ENCODE measurements at places on chromosomes 11 and 22.

DNA sequence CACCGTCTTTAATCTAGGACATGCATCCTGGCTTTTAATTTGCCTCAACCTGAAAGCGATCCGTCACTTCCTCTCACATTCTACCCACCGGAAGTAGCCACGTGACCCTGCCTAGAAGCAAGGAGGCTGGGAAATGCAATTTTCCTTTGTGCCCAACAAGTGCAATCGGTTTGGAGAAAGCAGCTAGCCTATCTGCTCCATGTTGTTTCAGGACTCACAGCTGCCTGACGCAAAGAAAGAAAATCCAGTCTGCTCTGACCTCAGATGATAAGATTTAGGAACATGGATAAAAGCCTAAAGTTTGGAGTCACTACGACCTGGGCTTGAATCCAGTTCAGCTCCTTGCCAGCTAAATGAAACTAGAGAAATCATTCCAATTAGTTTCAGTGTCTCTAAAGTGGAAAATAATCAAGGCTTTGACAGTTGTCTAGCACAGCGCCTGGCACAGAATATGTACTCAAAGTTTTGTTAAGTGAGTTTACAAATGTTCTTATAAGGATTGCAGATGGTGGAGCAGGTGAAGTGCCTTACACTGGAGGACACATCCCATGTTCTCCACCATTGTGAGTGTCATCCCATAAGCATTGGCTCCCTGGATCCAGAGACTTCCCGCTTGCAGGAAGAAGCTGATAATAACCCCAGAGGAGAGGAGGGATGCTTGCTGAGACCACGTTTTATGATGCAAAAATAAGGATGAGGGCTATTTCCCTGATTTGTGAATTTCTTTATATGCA lies 553.7 kb downstream of the MN1 start:
- no peak for DNase-seq

- peak; percentile 69 for DNase-seq
Observed at GRCh38 chr22:40728731-40729189, 49.5 kb downstream of the MCHR1 start.

GRCh38 chr11:35165423-35166368 lies 26.7 kb downstream of the CD44 start:
- peak; percentile 87 for DNase-seq

DNA sequence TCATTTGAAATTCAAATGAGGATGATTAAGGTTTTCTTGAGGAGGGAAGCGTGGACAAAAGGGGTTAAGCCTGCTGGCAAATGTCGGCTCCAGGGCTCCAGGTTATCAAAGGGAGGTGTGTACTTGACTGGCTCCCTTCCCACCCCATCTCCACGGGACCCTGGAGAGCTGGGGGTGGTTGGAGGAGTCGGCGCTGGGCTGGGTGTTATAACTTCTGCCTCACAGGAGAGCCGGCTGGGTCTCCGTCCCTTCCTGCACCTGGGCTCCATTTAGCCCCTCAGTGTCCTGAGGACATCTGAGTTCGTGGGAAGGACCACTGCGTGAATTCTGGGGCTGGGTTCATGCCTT lies 15.6 kb downstream of the POU2F3 start:
- no peak for DNase-seq

DNA sequence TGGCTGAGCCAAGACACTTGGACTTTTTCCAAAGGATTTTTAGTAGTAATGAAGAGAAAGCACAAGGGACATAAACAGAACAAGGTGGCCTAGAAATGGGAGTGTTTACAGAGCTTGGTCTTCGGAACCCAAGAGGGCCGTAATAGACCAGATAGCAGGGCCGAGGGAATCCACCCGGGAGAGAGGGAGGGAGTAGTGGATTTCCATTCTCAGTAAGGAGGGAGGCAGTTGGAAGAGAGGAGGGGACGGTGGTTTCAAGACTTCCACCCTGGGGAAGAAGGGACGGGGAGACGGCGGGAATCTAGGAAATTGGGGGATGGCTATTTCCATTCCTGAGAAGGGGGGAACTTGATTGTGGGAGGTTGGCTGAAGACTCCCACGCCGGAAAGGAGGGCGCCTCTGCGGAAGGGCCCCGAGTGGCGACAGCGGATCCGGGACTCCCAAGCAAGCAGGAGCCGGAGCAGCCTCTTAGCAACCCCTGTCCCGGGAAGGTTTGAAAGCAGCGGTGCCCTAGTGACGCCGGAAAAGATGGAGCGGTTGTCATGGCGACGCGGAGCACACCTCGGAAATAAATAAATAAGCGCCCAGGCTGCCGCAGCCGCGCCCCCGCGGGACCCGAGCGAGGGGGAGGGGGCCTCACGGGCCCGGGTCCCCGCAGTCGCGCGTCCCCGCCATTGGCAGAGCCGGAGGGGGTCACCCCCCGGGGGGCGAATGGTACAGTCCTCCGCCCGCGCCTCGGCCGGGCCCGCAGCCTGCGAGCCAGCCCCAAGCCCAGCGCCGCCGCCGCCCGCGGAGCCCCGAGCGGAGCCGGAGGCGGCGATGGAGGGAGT lies 31.6 kb downstream of the EIF3F start:
- DNase-seq, result peak; percentile 65

DNA sequence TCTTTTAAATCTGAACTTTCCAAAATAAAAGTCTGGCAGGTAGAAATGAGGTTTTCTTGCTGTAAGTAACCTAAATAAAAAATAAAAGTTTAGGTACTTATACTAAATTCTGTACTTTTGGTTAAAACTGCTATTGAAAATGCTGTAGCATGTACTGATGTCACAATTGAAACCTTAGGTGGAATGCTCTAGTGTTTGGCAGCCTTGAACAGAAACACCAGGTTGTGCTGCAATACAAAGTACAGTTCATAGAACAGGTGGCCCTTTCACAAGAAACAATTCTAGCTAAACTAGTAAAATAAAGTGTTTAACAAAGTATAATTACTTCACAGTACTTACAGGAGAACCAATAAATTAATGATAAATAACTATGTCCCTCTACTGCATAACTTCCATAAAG lies 25.1 kb downstream of the NPAT start:
- DNase-seq, result no peak

DNA sequence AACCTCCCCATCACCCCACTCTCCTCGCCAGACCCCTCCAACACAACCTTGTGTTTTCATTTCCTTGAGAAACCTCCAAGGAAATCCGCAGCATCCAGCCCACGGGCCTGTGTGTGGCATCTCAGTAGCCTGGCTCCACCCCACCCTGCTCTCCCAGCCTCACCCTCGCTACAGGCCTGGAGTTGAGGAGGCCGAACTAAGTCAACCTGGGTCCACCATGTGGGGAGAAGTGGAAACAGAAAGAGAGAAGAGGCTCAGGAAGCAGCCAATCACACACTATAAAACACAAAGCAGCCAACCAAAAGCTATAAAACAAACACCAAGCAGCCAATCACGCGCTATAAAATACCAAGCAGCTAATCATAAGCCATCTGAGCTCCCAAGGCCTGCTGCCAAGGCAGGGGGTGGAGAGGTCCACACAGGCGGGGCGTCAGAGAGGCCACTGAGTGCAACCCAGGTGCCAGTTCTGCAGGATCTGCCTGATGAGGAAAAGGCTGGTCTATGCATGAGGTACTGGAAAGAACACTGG lies 72.0 kb downstream of the MICAL3 start:
- no peak for DNase-seq

- no peak for DNase-seq
Observed at GRCh38 chr11:14698771-14699170, 55.2 kb downstream of the PDE3B start.

- DNase-seq, result no peak
Observed at GRCh38 chr22:40326905-40327735, 19.2 kb upstream of the ADSL start.

GRCh38 chr22:47193606-47194329 lies 431.3 kb downstream of the TBC1D22A start:
- no peak for DNase-seq

DNA sequence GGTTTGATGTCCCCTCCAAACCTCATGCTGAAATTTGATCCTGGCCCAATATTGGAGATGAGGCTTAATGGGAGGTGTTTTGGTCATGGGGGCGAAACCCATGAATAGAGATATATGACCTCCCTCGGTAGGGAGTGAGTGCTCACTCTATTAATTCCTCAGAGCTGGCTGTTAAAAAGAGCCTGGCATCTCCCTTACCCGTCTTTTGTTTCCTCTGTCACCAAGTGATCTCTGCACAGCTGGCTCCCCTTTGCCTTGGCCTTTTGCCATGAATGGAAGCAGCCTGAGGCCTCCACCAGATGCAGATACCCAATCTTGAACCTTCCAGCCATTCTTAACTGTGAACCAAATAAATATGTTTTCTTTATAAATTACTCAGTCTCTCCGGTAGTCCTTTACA lies 4.5 kb upstream of the CCDC81 start:
- no peak for DNase-seq

- DNase-seq, result no peak
Observed at GRCh38 chr11:57746920-57747319, 4.7 kb downstream of the BTBD18 start.

DNA sequence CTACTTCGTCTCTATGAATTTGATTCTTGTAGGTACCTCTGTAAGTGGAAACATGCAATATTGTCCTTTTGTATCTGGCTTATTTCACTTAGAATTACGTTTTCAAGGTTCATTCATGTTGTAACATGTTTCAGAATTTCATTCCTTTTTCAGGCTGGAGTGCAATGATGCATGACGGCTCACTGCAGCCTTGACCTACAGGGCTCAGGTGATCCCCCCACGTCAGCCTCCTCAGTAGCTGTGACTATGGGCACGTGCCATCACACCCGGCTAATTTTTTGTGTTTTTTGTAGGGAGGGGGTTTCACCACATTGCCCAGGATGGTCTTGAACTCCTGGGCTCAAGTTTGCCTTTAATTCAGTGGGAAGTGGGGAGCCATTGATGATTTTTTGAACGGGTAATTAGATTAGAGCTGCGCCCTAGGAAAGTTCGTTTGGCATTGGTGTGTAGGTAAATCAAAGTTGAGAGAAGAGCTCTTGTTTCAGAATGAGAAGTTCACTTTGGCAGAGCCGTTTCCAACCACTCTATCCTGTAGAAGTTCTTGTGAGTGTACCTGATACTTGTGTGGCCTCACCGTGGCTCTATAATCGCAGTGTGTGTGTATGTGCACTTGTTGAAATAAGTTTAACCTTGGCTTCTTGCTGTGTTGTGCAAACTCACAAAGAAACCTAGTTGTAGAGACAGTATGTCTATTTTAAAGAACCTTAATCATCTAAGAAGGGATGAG lies 115.9 kb downstream of the NAV2 start:
- DNase-seq, result no peak

DNA sequence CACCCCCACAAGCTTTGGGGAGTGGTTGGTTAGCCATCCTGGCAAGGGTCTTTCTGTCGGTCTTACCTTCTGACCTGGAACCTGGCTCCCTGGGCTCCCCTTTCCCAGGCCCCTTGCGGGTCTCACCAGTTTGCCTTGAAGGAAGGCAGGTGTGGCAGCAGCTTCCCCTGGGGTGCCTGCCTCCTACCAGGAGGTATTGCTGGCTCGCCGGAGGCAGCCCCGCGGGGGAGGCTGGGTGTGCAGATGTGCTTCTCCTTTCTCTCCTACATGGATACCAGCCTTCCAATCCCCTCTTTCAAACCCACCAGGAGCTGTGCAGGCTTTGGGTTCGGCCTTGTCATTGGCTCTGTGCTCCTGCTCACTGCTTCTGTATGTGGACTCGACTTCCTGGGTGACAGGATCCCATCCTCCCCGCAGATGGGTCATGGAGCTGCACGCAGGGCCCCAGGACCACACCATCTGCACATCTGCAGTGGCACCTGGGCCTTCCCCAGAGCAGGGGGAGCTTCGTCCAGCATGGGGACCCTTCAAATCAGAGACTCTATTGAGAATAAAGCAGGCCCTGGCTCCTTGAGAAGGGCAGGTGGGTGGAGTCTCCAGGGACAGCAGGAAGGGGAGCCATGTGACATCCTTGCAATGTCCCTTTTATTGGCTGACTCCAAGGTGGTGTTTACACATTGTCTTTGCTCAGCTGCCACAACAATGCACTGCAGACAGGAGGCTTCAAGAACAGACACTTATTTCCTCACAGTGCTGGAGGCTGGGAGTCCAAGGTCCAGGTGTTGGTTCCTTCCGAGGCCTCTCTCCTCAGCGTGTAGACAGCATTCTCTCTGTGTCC lies 592.0 kb downstream of the BRD1 start:
- no peak for DNase-seq

DNA sequence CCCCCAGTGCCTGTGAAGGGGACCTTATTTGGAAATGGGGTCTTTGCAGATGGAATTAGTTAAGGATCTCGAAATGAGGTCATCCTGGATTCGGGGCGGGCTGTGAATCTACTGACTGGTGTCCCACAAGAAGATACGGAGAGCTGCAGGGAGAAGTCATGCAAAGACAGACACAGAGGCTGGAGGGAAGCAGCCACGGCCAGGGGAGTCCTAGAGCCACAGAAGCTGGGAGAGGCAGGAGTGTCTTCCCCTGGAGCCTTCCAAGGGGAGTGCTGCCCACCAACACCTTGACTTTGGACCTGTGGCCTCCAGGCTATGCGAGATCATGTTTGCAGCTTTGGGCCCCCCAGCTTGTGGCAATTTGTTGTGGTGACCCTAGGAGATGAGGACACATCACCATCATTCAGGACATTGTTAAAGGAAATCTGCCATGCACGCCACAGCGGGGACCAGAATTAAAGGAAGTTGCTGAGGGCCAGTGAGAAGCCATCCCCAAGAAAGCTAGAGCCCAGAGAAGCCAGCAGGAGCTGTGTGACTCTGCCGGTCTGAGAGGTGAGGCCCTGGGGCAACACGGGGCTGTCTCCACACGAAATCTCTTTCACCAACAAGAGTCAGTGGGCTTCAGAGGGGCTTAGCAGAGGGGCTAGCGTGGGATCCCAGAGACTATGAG lies 434.7 kb downstream of the BRD1 start:
- no peak for DNase-seq

GRCh38 chr11:30521297-30522071 lies 64.7 kb downstream of the MPPED2 start:
- no peak for DNase-seq

- no peak for DNase-seq
Observed at GRCh38 chr11:50187220-50187619, 154.5 kb downstream of the OR4C45 start.

DNA sequence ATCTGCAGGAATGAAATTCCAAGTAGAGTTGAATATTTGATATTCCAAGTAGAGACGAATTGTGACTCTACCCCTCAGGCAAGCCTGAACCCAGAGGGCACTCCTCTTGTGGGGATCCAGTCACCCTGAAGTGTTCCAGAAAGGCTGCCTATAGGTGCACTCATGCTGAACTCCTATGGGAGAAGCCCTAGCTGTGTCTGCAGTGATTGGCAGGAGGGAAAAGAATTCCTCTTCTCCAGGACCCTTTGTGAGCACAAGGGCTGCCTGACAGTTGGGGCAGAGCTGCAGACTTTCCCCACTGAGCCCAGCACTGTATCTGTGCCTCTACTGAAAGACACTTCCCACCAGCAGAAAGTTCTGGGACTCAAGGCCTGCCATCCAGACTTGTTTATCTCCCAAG lies 35.0 kb downstream of the BBOX1 start:
- no peak for DNase-seq

DNA sequence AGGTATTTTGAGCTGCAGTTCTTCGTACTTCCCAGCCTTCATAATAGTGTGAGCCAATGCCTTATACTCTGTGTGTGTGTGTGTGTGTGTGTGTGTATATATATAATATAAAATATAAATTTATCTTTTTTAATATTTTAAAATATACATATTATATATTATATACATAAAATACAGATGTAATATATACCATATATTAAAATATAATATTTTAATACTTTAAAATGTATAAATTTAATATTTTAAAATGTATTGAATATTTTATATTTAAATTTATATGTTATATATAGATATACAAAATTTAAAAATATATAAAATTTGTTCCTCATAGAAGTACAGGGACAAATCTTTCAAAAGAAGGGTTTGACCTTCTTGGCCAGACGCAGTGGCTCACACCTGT lies 53.7 kb upstream of the CARD18 start:
- DNase-seq, result no peak
